ENCODE measurements at places on chromosomes 1 and 21.

- DNase-seq: no peak
Measured at GRCh38 chr1:43621861-43622260, 28.1 kb upstream of the KDM4A start.

DNA sequence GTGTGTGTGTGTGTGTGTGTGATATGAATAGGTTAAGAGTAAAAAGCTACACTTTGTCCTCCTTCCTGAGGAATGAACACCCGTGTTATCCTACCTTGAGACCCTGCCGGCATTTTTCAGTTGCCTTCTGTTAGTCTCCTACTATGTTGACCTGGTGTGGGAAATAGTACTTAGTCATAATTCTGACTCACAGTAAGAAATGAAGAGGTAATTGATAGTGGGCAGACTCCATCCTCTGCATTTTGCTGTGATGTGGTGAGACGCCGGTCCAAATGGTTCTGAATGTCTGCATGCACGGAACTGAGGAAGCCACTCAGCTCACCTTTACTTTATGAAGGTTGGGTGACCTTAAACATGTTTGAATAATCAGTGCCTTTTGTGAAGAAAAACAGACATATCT, 12.6 kb downstream of the CD101 start:
- DNase-seq: no peak

DNA sequence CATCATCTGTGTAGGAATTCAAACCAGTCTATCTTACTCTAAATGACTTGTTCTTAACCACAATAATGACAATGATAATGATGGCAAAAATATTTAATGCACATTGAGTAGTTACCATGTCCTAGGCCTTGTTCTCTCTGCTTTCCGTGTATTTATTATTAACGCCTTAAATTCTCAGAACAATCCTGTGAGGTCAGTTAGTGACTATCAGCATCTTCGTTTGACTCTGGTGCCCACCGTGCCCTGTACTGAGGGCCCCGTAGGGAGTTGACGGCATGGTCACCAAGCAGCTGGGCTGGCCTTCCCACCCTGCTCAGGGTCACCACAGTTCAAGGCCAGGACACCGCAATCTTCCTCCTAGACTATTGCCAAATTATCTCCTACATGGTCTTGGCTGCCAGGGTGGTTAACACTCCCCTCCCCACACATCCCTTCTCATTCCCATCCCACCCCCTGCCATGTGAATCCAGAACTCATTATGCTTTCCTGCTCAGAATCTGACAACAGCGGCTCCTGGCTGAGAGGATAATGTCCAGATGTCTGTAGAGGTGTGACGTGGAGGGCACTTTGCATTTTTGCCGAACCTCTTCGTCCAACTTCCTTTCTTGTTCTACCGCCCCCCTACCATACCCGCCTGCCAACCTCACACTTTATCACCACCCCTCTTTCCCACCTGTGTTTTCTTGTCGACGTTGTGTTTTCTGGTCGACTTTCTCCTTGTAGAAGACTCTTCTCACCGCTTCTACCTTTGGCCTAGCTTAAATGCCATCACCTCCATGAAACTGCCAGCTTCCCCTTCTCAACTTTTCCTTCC, 33.4 kb downstream of the IGFN1 start:
- no peak for DNase-seq

DNA sequence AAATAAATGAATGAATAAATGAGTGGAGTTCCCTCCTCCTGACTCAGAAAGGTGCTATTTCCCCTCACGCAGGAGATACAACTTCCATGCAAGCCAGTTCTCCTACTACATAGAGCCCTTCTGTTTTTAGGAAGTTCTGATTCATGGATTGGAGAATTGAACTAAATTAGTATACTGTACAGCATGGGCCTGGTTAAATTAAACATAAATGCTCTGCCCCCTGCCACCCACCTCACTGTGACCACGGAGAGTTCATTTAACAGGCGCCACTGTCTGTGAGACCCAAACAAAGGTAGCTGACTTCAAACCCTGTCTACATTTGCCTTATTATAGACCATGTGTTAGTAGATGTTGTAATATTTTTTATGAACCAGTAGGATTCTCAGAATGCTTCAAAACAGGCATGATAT, 9.1 kb upstream of the IRF2BP2 start:
- no peak for DNase-seq

GRCh38 chr1:221430152-221430960, 311.5 kb downstream of the DUSP10 start:
- DNase-seq: no peak

DNA sequence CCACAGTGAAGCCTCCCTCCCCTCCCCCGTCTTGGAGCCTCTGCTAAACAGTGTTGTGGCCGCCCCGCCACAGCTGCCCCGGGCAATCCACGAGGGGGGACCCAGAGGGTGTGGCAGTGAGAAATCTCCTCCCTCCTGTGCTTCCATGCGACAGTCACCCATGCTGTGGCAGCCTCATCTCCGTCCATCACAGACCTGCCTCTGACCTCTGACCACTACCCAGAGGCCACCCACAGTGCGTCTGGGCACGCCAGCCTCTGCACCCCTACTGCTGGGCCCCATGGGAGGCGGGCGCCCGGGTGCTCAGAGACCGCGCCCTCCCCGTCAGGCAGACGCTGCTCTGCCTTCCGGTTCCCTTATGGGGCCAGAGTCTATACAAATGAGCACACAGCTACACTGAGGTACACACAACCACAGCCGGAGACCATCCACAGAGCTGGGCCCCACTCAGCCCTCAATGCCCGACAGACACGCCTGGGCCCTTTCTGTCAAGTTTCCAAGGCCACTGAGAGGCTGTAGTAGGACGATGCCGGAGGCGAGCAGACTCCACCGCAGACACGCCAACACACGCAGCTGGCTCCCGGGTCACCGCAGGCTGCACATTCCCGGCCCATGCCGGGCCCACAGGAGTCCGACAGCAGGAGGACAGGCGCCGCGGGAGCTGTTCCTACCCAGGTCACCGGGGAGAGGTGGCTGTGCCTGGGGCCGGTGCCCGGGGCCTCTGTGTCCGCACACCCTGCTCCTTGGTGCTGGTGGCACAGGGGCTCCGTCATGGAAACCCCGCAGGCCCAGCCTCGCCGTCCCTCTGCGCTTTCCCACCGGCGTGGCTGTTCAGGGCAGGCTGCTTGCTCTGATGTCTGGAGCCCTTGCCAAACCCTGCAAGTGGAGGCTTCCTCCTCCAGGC, 23.9 kb upstream of the TMEM52 start:
- DNase-seq: no peak

GRCh38 chr1:112904071-112904830, 51.7 kb downstream of the SLC16A1 start:
- no peak for DNase-seq

All from NCI-H510A treated with DMSO at 0.1 percent for 48 hours (cell line).